ENCODE measurements at places on chromosomes 3 and 15.

- DNase-seq = no peak
Observed at GRCh38 chr3:43757666-43758321, 67.1 kb downstream of the ABHD5 start.

- no peak for DNase-seq
Observed at GRCh38 chr3:9074079-9074478, 110.8 kb upstream of the RAD18 start.

- DNase-seq = peak; percentile 48
Observed at GRCh38 chr3:45943207-45943846, at the start of gene CXCR6. CXCR6 (plus strand) TSS chr3:45943464; CDS start chr3:45946482, 3,018 bp downstream.

DNA sequence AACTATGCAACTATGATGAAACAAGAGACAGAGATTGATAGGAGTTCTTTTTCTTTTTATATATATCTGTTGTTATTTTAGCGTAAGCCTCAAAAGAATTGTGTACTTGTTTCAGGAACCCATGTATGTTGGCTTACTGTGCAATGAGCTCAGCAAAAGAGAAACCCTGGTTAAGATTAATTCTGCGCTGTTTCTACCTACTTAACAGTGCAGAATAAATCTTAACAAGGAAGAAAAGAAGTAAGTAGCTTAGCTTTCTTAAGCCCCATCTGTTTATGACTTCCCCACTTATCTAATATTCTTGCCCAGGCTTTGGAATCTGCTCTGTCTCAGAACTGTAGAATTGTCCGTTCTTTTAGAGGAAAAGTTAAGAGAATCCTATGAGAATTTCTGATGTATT is 27.4 kb downstream of the ECT2 start:
- DNase-seq = no peak

DNA sequence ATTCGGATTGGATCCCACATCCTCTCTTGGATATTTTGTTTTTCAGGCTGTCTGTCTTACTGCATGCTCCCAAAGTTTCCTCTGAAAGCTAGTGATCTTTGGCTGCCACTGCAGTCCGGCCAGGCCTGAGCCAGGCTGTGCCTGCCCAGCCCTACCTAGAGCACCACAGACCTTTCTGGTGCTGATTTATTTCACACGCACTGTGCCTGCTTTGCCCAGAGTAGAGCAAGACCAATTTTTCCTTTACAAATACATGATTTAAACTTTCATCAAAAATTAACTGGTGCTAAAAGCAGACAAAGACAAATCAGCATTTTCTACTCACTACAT is 28.0 kb upstream of the NDUFB4 start:
- DNase-seq = no peak

DNA sequence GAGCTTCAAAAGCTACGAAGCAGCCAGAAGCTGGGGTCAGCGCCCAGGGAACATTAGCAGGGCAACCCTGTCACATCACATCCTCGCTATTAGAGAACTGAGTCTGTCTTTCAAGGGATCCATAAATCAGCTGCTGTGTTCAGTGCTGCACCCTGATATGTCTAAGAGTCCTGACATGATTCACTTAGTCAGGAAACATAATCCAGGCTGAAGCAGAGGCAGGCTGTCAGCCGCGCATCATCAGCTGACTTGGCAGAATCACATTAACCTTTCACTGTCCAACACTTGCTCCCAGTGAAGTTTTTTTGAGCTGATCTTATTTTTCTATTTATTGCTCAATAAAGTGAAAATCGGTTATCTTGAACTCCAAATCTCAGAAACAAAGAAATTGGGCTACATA is 23.5 kb downstream of the MYH15 start:
- DNase-seq = no peak

DNA sequence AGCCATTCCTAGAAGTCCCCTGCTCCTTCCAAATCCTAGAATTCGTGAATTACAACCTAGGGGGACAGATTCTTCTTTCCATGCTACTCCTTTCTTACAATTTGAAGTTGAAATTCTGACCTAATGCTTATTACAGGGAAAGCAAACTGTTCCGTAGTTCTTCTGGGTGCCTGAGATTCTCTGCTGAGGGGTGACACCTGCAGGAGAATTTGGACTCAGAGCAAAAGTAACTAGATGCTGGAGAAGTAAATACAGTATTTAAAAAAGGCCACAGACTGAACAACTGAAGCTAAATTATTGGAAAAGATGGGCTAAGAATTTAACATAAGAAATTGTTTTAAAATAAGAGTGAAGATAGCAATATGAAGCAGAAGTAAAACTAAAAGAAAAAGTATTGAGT is 37.9 kb downstream of the ACAD9 start:
- no peak for DNase-seq

- DNase-seq = no peak
Observed at GRCh38 chr3:65479990-65480389, 558.7 kb downstream of the MAGI1 start.

- DNase-seq = no peak
Observed at GRCh38 chr15:31214158-31214863, 112.3 kb upstream of the KLF13 start.

GRCh38 chr3:40304352-40304751 is 5.2 kb upstream of the EIF1B start:
- DNase-seq = no peak

- DNase-seq = no peak
Observed at GRCh38 chr3:113006359-113007056, 15.7 kb downstream of the GTPBP8 start.

DNA sequence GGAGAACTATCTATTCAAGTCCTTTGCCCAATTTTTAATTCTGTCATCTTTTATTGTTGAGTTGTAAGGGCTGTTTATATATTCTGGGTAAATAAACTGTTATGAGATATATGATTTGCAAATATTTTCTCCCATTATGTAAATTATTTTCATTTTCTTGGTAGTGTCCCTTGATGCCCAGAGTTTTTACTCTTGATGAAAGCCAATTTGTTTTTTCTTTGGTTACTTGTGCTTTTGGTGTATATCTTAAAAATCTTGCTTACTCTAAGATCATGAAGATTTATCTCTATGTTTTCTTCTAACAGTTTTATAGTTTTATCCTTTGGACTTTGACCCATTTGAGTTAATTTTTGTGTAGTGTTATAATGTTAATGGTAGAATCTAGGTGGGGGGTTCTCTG is 44.5 kb downstream of the TIMP4 start:
- no peak for DNase-seq

DNA sequence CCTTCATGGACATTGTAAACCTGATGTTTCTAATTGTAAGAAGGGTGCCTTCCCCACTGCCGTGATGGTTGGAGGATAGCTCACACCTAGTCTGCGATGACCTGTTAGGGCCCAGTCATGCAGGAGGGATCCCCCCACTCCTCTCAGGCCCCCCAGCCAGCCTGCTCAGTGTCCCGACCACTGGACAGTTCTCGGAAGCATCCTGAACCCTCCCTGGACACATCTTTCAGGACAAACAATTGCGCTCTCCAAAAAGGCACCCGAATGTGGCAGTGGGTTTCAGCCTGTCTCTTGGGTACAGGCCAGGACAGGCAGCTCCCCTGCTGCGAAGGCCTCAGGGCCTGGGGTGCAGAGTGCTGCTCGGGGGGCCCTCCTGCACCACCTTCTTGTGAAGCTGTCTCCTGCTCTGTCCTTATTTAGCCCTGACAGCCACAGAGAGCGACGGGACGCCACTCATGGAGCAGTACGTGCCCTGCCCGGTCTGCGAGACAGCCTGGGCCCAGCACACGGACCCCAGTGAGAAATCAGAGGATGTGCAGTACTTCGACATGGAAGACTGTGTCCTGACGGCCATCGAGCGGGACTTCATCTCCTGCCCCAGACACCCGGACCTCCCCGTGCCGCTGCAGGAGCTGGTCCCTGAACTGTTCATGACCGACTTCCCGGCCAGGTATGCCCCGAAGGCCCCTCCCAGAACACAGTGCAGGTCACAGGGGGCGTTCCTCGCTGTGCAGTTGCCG is 132.3 kb downstream of the LRRK1 start:
- DNase-seq = no peak

DNA sequence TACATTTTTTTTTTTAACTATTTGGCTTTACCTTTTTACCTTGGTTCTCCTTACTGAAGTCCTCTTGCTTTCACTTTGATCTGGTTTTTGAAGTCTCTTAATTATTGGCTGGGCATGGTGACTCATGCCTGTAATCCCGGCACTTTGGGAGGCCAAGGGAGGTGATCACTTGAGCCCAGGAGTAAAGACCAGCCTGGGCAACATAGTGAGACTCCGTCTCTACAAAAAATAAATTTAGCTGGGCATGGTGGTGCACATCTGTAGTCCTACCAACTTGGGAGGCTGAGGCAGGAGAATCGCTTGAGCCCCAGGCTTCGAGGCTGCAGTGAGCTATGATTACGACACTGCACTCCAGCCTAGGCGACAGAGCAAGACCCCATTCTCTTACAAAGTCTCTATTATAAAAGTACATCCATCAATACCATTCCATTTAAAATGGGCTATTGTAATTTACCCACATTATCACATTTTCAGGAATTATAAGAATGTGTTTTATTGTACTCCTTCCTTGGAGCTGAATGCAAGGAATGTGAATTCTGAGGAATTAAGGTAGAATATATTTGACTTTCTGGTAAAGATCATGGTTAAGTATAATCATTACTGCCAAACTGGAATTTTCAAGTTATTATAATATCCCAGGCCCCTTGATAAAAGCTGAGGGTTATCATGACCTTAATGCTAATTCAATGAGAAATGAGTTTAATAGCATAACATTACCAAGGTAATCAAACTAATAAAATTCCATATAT is 49.0 kb downstream of the MSL2 start:
- DNase-seq = no peak

DNA sequence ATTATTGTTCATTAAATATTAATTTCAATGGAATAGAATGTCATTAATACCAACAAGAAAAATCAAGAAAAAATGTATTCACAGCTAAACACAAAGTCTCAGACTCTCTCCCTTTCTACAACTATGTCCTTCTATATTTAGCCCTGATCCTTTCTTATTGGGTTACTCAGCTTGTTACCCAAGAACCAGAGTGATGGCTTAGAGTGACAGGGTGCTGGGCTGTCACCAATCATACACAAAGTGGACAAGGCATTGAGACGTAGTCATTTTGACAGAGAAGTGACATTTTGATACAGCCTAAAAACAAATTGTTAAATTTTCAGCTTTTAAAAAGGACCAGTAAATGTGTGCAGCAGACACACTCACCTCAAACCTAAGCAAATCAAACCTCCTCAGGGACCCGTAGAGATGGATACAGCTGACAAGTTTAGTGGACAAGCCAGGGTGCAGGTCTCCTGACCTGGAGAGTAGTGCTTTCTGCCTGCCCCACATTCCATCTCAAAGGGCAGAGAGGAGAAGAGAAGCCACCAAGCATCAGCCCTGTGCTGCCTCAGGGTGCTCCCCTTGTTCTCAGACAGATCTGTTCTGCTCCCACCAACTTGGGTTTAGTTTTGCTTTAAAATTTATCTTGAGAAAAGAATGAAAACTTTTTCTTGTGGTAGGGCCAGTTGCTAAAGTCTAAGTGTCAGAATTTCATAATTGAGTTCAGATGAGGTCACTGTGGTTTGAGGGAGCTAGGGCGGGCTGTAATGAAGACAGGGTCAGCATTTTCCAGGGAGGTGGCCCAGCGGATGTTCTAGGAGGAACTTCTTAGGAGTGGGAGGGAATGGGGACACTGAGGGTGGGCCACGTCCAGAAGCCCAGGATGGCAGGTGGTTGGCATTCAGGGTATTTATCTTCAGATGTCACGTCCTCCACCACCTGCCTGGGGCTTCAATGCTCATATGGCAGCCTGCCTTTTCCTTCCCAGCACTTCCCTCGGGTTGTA is 136.5 kb upstream of the TBL1XR1 start:
- DNase-seq = no peak

DNA sequence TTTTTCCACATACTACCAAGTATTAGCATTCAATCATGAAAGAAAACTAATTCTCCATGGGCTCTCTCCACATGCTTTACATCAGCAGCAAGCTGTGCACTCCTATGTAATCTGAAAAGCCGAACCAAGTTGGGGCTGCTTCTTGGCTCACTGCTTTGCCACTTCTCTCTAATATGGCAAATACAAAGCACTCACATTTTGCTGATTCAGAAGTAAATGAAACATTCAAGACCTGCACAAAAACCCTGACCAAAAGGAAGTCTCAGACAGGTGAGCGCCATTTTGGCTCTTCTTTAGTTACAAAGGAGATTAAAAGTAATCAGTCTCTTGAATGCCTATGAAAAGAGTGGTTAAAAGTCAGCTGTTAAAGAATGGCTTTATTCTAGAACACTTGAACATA is 915.2 kb downstream of the FHIT start:
- no peak for DNase-seq

DNA sequence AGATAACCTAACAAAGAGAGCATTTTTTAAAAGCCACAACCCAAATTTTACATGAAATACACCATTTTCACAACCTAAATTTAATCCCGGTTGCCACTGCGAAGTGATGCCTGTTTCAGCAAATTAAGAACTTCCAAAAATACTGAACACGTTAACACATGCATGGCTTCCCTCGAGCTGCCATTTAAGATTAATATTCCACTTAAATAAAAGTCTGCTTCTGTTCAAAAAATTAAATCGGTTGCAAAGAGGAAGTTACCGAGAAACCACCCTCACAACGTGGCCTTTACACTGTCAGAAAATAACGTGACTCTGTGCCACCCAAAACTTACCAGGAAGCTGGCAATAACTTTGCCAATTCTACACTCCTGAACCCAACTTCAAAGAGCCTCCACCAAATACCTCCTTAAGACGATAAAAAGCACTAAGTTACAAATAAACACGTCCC is 1.2 kb downstream of the TBL1XR1 start:
- DNase-seq = peak; percentile 38

DNA sequence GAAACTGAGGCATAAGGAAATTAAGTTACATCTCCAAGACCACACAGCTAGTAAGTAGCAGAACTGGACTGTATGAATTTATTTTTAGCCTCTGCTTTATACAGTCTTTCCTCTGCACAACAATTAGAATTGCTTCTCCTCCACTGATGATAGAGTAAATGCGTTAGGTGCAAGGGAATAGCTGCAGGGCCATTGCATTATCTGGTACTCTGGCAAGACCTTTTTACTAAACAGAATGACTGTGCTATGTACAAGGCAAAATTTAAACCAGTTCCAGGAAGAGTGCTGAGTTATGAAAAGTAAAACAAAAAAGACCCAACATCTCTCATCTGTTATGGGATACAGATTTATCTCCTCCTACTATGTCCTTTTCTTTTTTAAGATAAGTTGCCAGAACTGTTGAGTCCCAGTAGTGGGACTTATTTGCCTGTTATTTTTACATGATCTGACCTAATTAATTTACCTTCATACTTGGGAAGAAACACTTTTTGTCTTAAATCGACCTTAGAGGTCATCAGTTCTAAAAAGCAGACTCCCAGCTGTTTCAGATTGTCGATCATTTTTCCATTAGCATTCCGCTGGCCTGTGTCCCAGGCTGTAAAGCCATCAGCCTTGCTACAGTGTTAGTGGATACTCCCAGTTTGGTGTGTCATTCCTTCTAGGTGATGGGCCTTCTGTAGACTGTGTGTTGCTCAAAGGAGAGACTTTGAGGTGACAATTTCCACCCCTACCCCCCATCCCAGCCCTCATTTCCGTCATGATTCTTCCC is 147.5 kb upstream of the NUDT16 start:
- DNase-seq = no peak

- DNase-seq = no peak
Observed at GRCh38 chr3:182182531-182182968, 470.8 kb downstream of the SOX2 start.
